Right renal pelvis (tissue), 4 donors: ENCODE measurements at places on chromosomes 7 and 10. TPM values are rescaled to one million over a fixed set of nuclear protein-coding genes. Genes with fewer than 3 reads are reported as not detected.

DNA sequence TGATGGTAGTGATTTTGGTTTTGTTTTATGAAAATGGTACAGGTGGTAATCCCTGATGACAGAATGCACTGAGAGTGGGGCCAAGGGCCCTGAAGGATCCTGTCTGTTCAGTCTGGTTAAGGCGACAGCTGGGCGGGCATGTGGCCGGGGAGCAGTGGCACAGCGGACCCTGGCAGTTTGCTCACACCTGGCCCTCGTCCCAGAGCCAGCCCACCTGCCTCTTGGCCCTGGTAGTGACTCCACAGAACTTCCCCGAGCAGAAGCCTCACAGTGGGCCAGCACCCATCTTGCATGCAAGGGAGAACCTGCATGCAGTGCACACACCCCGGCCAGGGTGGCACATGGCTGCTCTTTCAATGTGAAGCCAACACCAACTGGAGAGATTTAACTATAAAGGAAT, 82.8 kb downstream of the ALOX5 start:
- DNase-seq: no peak

DNA sequence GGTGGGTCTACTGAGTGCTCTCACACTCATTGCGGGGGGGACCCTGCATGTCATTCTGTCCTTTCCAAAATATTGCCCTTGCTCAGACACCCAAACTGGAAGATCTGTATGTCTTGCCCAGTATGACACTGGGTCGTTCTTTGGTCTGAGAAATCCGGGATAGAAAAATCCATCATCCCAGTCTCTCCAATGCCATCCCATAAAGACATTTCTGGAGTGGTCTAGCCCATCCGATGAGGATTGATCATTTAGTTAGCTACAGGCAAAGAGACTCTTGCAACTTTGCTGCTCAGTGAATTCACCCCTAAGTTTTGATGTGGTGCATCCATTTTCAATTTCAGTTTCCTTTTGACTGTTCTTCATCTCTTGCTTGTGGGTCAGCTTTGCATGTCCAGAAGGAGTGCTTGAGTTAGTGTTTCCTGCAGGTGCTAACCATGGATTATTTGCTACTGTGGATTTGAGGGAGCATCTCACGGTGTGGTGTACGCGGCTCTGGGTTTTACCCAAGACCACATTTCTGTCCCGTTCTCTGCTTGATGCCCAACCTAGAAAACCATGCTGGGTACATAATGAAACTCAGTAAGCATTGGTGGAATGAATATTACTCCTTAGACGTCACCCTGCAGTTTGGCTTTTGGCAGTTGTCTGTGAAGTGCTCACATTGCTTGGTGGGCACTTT, 247.0 kb upstream of the MKI67 start:
- DNase-seq: no peak

DNA sequence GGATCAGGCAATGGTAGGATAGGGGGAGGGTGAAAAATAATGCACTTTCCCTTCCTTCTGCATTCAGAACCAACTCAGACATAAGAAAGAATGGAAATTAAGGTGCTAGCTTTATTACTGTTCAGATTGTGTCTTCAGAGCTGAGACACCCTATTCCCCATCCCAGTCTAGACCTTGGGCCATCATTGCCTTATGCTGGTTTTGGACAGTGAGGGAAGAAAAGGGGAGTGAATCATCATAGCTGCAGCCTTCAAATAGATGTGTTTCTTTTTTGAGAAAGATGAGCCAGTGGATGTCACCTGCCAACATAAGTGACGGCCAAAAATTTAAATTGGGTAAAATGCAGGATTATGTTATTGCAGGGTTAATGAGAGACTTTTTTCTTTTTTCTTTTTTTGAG, 27.0 kb upstream of the TOMM7 start:
- DNase-seq: no peak

GRCh38 chr10:36808625-36809362, 316.6 kb upstream of the ANKRD30A start:
- DNase-seq: no peak

GRCh38 chr7:24899905-24900304, 80.1 kb downstream of the OSBPL3 start:
- DNase-seq: no peak

- DNase-seq: no peak
These were observed 15.2 kb downstream of the MYO1G start for GRCh38 chr7:44963364-44964290.

GRCh38 chr7:13898957-13899670, 90.4 kb downstream of the ETV1 start:
- DNase-seq: no peak

- DNase-seq: no peak
These were observed 69.1 kb downstream of the INPP5A start for GRCh38 chr10:132606536-132607316.

- no peak for DNase-seq
These were observed 177.7 kb upstream of the GPR26 start for GRCh38 chr10:123488436-123488835.

GRCh38 chr10:107952649-107953556, 788.4 kb upstream of the SORCS1 start:
- DNase-seq: no peak

DNA sequence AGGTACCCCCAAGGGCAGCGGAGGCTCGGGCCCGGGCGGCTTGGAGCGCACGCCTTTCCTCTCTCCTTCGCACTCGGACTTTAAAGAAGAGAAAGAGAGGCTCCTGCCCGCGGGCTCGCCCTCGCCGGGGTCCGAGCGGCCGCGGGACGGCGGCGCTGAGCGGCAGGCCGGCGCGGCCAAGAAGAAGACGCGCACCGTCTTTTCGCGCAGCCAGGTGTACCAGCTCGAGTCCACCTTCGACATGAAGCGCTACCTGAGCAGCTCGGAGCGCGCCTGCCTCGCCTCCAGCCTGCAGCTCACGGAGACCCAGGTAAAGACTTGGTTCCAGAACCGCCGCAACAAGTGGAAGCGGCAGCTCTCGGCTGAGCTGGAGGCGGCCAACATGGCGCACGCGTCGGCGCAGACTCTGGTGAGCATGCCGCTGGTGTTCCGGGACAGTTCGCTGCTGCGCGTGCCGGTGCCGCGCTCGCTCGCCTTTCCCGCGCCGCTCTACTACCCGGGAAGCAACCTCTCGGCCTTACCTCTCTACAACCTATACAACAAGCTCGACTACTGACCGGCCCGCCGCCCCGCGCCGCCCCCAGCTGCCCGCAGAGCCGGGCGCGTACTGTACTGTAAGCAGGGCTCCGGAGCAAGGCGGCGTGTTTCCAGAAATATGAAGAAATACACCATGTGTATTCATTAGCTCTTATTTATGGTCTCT, 1.8 kb downstream of the HMX2 start:
- no peak for DNase-seq

DNA sequence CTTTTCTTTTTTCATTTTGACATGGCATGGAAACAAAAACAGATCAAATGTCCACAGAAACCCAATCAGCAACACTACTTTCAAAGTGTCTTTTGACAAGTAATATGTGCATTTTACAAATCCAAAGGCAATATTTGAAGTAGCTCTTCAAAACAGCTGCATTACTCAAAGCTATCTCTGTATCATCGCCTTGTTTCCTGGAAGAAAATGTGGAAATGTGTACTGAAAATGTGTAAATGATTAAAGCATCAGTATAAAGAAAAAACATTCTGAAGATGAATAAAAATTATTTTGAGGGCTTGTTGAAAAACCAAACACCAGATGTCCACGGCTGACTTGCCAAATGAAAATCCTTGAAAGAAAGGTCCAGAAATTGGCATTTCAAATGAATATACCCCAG, 16.5 kb upstream of the ITGB8 start:
- no peak for DNase-seq

DNA sequence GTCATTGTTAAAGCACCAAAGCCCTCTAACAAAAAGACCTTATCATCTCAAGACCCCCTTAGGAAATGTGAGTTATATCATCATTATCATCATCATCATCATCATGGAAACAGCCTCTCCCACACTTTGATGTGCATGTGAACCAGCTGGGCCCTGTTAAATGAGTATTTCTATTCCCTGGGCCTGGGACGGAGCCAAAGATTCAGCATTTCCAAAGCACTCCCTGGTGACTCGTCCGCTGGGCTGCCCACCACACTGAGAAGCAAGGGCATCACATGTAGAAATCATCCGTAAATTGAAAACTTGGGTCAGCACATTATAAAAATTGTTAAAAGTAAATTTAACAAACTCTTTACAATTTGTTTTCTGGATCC, 88.6 kb downstream of the PTPRN2 start:
- no peak for DNase-seq

DNA sequence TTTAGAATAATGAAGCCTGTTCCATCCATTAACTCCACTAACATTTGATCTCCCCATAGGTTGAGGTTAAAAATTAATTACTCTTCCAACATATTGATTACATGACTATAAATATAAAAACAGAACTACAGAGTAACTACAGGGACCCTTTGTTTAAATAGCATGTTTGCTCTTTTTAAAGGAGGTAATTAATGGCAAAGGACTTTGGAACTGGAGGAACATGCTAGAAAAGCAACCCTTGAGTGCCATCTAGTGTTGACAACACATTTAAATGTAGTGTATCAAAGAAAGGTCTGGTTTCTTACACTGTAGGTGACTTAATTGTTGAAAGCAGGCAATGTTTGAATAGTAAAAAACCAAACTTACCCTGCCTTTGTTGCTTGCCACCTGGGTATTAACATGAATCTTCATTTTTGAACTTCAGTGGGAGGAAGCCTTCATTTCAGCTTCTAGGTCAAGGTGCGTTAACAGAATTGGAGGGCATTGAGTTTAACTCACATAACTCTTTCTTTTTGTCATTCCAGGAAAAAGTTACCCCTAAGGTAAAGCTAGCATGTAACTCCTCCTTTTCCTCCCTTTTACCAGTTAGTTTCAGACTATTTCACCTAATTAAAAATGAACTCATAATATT, 52.6 kb upstream of the CAPZA2 start:
- peak; percentile 72 for DNase-seq

DNA sequence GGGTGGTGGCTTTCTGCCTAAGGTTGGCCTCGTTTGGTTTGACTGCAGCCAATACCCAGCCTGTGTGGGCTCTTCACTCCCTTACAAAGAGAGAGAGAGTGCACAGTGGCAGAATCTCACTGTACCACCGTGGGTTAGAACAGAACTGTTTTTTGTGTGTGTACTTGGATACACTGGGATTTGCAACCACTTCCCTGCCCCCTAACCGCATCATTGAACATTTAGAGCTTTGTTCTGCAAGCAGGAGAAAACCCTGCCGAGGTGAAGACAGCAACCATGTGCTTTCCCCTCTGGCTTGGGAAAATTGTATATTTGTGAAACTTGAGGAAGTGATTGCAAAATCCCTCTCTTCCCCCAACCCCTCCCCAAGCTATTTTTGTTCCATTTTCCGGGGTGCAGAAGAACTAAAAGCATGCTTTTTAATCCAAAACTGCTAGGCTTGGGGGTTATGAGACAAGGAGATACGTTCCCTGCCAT, 201.2 kb downstream of the TCF7L2 start:
- DNase-seq: no peak

- no peak for DNase-seq
These were observed 248.1 kb upstream of the HABP2 start for GRCh38 chr10:113304726-113305125.

- DNase-seq: no peak
These were observed 176.2 kb upstream of the RNF32 start for GRCh38 chr7:156464339-156464738.

- no peak for DNase-seq
These were observed 172.4 kb downstream of the SEMA3E start for GRCh38 chr7:83476511-83477050.

GRCh38 chr10:113169111-113169510, 219.1 kb downstream of the TCF7L2 start:
- DNase-seq: no peak

DNA sequence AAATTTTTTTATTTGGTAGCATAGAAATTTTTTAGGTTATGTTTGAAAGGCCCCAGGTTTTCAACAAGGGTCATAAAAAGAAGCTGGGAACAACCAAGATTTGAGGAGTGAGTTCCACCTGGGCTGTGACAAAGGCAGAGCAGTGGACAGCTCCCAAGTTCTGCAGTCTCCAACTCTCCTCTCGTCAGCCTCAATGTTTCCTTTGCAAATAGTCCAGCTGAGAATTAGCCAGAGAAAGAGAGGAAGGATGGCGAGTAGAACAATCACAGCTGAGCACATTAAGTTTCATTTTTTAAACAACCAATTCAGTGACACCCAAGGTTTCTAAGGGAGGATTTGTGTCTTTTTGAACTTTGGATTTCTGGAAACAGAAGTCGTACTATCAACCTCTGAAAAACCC, 143.2 kb downstream of the NRCAM start:
- no peak for DNase-seq

GRCh38 chr10:34537629-34538231, 277.4 kb downstream of the PARD3 start:
- DNase-seq: no peak

DNA sequence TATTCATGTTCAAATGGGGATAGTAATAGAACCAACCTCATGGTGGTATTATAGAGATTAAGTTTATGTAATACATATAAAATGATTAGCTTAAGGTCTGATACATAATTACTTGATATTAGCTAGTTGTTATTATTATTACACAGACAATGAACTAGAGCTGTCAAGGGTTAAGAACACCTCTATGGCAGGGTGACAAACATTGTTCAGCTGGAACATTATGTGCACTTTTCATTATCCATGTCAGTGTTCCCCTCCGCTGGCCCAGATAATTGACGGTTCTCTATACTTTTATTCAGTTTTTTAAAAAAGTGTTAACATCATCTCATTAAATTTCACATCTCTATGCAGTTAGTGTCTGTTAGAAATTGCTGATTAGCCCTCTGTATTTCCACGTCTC, 142.1 kb downstream of the CDK14 start:
- no peak for DNase-seq

- no peak for DNase-seq
These were observed 12.0 kb downstream of the SUFU start for GRCh38 chr10:102515724-102516123.

GRCh38 chr10:1560535-1561192, 176.7 kb downstream of the ADARB2 start:
- no peak for DNase-seq

- no peak for DNase-seq
These were observed 13.6 kb upstream of the MYL7 start for GRCh38 chr7:44154703-44155102.

DNA sequence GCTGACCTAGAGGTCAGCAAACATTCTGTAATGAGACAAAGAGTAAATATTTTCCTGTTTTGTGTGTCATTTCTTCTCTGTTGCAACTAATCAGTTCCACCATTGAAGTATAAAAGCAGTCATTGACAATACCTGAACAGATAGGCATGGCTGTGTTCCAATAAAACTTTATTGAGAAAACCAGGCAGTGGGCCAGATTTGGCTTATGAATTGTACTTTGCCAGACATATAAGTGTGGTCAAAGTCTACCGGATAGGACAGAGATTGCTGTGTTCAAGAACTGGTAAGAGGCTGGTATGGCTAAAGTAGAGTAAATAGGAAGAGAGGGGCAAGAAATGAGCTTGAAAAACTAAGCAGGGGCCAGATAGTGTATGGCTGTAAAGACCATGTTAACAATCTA, 38.3 kb upstream of the TAC1 start:
- DNase-seq: no peak

The ADAM8 gene
- 2.4 TPM for polyA plus RNA-seq

The TSPAN14 gene
- polyA plus RNA-seq: 102 TPM

The TLX1 gene
- 0.08 TPM for polyA plus RNA-seq

The C10orf88 gene
- polyA plus RNA-seq: 18.5 TPM

The CXCL12 gene
- polyA plus RNA-seq: 441 TPM

The METTL2B gene
- 26.1 TPM for polyA plus RNA-seq

The PKD2L1 gene
- polyA plus RNA-seq: 0.30 TPM

The PRF1 gene
- 0.40 TPM for polyA plus RNA-seq

The CAMK1D gene
- polyA plus RNA-seq: 11.1 TPM

The TUBAL3 gene
- 0.23 TPM for polyA plus RNA-seq
